ENCODE measurements at places on chromosomes 4 and X.

DNA sequence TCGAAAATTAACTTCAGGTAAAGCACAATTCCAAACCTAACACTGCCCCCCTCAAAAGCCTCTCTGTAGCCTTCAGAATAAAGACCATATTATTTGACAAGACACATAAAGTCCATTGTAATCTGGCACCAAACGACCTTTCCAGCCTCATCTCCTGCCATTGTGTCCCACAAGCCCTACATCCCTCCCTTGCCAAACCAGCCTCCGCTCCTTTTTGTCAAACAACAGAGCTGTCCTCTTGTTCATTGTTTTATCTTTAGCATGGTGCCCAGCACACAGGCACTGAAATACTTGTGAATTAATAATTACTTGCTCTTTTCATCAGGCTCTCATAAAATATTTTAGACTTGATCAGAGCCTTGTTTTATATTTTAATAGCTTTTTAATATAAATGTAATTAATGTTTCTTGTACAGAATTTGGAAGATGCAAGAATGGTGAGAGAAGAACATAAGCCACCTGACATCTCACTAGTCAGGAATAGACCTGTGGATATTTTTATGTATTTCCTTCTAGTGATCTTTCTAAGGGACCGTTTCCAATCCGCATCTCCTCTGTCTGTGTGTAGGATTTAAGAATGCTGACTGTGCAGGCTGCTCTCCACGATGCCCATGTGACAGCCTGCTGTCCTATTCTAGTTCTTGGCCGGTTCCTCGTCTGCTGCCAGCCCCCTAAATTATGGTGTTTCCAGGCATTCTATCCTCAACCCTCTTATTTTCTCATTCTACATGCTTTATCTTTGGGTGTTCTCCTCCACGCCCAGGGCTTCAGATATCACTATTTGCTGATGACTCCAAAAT, 3.0 kb upstream of the IRF2 start:
- DNase-seq = peak; percentile 32

DNA sequence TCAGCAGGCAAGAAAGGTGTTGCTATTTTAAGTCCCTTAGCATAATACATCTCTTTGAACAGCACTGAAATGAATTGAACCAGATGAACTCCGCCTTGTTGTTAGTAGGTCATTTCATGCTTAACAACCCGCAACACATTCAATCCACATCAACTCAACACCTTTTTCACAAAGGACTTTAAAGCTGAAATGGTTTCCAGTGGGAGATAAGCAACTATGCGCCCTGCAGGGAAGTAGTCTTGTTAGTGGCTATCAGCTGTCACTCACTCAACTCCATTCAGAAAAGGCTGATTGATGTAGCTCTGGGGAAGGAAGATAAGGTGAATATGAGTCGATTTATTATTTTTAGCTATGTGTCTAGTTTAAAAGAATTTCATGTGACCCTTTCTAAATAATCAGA, 46.0 kb downstream of the ATP8A1 start:
- DNase-seq = no peak

DNA sequence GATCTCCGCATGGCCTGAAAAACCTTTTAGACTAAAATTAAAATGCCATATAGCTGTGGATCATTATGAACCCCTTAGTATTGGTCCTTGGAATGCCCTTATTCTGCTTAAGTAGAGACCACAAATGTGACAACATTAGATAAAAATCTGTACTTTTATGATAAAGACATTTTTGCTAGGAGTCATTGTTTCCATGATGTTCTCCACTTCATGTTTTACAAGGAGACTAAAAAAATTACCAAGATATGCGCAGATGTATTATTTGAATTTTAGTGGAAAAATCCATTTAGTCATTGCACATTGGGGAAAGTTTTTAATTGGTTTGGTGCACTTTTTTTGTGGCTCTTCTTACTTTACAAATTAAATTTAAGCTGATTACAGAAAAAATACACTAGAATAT, 85.1 kb upstream of the HPRT1 start:
- no peak for DNase-seq

DNA sequence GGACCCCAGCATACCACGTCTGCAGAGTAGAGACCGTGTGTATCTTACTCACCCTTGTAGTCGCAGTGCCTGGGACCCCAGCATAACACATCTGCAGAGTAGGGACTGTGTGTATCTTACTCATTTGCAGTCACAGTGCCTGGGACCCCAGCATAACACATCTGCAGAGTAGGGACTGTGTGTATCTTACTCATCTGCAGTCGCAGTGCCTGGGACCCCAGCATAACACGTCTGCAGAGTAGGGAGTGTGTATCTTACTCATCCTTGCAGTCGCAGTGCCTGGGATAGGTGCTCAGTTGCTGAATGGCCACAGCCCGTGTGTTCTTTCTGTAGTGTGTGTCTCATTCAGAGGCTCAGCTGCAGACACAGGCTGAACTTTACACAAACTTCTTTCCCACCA, 71.4 kb upstream of the FRG1 start:
- no peak for DNase-seq

- DNase-seq = no peak
Observed at GRCh38 chr4:68249434-68249833, 3.9 kb upstream of the TMPRSS11B start.

DNA sequence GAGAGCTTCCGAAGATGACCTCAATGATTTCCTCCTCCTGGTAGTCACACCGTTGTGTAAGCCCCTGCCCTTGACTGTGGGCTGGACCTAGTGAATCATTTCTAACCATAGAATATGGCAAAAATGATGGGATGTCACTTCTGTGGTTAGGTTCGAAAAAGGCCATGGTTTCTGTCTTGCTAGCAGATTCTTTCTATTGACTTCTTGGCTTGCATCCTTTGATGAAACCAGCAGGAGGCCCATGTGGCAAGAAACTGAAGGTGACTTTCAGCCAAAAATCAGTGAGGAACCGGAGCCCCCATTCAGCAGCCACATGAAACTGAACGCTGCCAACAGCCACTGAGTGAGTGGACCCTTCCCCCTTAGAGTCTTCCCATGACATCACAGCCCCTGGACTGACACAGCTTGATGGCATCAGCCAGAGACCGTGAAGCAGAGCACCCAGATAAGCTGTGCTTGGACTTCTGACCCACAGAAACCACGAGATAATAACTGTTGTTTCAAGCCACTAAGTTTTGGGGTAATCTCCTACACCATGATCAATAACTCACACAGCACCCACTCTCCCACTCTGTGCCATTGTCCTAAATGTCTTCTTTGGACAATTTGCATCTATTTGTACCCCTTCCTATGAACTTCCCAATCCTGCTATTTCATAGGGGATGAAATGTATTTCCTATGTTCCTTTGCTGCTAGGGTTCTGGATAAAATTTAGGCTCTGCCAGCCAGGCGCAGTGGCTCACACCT, 148.0 kb upstream of the STX18 start:
- DNase-seq = peak; percentile 3

GRCh38 chrX:136671006-136671610, 23.1 kb downstream of the CD40LG start:
- DNase-seq = no peak

Data from activated CD4-positive, alpha-beta T cell treated with anti-CD3 and anti-CD28 coated beads for 48 hours (primary cell).